ENCODE measurements at places on chromosomes 5 and 9.

DNA sequence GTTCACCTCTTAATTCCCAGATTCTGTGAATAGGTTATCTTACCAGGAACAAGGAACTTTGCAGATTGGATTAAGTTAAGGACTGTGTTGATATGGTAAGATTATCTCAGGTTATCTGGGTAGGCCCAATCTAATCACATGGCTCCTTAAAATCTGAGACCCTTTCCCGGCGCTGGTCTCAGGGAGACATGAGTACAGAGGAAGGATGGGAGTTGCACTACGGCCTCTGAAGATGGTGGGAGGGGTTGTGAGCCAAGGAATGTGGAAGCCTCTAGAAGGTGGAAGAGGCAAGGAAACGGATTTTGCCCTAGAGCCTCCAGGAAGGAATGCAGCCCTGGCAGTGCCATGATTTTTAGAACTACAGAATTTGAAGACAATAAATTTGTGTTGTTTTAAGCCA, 95.1 kb downstream of the AK8 start:
- DNase-seq, result no peak

GRCh38 chr9:74379718-74380117, 117.4 kb upstream of the RORB start:
- DNase-seq, result no peak

GRCh38 chr5:154117050-154117449, 73.5 kb upstream of the GALNT10 start:
- DNase-seq, result no peak

DNA sequence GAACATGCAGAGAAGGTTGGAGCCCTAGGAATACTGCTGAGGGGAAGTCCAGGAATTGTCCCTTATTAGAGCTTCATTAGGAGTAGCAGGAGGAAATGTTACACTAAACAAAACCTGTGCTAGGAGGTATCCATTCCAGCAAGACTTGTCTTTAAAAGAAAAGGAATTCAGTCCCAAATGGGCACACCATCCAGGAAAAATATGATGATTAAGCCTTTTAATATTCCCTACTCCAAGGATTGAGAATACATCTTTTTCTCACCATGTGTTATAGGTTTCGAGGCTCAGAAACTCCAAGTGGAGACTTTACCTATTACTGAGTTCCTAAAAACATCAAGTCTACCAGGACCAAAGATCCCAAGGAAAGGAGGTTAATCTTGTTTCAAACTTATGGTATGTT, 179.3 kb downstream of the MCTP1 start:
- DNase-seq, result no peak

- no peak for DNase-seq
These were observed 12.0 kb downstream of the CTNNAL1 start for GRCh38 chr9:109001275-109001676.

GRCh38 chr9:109310486-109310901, 10.4 kb downstream of the EPB41L4B start:
- no peak for DNase-seq

GRCh38 chr5:167643631-167644280, 647.7 kb upstream of the WWC1 start:
- DNase-seq, result no peak

DNA sequence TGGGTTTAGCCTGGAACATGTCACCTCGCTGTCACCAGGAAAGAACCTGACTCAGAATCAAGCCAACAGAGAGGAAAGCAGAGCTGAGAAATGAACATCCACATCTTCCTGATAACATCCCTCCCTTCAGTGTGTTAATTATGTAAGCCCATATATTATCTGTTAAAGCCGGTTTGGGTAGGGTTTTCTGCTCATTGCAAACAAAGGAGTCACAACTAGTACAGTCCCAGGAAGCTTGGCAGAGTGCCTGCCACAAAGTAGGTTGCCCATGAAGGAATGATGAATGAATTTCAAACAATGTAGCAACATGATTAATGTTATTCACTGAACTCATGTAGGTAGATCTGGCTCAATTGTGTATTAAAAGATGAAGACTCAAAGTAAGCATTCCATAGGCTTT, 10.4 kb upstream of the PPARGC1B start:
- no peak for DNase-seq

DNA sequence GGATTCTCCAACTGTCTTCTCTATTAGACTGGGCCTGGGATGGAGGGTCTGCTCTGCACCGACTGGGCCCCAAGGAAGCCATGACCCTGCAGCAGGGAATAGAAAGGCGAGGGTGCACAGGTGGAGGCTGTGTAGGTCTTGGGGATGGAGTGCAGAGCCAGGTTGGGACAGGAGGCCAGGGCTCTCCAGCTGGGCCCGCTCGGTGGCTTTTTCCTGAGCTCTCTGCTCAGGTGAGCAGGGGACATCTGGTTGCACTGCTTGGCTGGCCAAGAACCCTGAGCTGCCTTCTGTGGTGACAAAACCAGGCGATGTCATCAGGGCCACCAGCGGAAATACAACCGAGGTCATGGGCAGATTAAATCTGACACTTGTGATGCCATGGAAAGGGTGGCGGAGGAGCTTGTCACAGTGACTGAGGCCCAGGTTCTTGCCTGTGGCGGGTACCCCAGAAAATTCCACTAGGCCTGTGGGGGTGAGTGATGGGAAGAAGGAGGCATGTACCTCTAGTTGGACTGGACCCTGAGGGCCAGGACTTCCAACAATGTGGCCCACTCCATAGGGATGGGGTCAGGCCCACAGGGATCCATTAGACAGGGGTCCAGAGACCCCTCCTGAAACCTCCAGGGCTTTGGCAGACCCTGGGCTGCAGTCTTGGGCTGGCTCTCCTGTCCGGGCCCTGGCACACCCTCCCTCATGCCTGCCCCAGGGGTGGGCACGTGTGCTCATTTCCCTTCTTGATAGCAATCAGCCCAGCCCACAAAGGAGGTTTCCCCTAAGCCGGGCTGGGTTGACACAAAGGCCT, 4.4 kb upstream of the IL3 start:
- DNase-seq, result peak; percentile 19

DNA sequence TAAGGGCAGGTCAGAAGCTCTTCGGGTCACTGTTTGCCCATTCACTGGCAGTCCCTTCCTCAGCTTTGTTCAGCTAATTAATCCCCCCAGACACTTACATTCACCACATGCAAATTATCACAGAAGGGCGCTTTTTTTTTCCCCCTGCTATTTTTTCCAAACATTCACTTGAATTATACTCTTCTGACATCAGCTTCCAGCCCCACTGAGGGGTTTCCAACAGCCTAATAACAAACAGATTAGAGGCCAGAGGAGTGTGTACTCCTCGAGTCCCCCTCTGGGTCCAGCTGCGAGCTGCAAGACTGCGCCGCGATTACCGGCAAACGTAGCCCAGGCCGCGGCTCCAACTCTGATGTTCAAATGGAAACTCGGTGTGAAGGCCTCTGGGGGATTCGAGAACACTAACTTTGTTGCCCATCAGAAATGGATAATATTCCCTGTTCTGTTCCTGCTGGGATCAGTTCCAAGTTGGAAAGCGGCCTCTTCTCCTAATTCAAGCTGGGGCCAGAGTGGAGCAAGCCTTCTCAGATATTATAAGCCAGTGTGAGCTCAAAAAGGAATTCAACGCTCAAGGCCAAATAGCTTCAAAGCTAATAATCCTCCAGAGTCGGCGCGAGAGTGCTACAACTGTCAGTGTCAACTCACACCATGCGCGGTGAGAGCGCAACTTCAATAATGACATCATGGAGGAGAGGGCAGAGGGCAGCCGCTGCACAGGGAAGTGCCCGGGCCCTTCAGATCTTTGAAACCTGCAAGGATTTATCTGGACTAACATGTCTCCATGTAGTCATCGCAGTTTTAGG, 560.8 kb downstream of the BNC2 start:
- DNase-seq, result no peak

DNA sequence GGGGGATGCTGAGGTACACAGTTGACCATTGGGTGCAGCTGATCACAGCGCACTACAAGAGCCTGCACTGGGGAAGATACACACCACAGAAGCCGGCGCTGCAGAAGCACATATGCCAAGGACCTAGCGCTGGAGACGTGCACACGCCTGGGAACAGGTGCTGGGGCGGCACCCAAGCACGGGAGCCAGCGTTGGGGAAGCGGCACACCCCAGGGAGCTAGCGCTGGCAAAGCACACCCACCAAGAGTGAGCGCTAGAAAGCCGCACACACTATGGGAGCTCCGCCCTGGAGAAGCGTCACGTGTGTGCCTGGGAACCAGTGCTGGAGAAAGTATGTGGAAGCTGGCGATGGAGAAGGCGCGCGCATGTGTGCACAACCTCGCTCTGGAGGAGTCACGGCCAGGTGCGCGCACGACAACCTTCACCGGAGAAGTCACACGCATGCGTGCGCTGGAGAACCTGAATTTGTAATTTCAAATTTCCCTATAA, 4.5 kb downstream of the FANCC start:
- no peak for DNase-seq
